ENCODE measurements at places on chromosomes 12 and 14.

DNA sequence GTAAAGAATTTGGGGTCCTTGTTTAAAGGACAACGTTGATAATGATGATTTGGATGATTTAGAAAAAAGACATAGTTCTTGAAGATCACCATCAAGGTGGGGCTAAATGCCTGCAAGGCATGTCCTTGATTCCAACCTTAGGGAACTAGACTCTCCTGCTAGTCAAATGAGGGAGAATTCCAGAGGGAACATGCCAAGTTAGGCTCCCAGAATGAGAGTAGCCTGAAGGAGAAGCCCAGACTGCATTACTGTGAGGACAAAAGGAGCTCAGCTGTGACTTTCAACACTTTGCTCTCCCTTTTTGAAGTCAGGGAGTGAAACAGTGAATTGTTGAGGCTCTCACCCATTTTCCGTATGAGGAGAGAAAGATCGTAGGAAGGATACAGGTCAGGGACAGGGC, 95.2 kb upstream of the TBX3 start:
- DNase-seq = no peak

DNA sequence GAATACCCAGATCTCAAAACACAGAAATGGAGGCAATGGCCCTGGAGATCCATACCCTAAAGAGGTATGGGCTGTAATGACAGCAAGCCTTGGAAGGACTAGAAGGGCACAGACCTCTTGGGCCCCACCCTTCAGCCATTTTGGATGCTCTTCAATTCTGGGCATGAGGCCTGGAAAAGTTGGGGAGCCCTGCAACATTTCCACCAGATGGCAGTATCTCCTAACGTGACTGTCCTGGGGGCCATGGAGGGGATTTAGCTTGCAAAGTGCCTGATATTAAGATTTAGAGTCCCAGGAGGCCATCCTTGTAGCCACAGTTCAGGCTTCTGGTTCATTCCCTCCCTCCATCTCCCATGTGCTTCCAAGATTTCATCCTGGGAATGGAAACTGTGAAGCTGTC, 30.2 kb downstream of the KCNA5 start:
- DNase-seq = no peak

GRCh38 chr14:50116966-50117365, 594 bp upstream of the VCPKMT start:
- peak; percentile 5 for DNase-seq

DNA sequence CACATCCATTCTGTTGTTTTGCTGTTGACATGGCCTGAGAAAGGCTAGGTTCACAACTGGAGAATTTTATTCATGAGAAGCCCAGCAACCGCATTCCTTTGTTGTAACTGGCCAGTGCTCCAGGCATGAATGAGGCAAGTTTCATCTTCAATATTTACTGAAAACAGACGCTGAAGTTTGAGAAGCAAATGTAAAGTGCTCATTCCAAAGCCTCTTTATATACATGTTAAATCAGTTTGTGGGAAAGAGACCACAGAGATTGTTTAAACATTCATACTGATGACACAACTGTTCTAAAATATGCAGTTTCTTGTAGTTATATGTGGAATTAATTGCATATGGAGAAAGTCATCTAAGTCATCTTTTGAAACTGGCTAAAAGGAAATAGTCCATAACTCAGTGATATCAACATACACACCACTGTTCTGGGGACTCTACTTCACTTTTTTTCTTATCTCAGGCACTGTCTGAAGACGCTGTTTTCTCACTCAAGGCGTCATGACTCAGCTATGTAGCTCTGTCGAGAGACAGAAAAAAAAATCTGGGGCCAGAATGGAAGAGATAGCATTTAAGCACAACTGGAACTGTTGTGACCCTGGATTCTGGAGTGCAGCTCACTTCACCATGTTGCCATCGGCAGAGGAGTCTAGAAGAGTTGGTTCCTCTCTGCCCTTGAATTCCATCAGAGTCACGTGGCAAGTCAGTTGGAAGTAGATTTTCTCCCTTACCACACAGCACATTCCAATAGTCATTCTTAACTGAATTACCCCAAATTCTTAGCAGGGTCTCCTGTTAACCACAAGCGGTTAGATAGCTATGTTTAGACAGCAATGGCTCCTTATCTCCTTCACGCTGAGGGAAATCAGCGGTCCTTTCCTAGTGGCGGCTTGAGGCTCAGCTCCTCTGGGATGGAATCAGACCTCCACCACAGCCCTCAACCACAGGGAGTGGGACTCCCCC, 258.4 kb upstream of the HMGA2 start:
- DNase-seq = no peak

DNA sequence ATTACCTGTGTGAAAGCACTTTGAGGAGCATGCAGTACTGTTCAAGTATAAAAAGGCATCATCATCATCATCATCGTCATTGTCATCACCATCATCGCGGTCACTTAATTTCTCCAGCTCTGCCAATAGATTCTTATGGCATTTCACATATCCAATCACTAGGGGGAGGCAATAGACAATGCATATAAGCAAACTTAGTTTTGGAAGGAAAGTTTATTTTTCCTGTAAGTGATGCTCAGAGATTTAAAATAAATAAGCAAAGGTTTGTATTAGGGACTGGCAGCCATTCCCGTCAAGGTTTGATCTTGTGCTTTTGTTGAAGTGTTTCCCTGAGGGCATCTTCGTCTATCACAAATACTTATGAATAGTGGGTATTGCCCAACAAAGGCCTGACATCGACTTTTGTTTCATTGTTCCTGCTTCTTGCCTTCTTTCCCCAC, 127.4 kb downstream of the KTN1 start:
- no peak for DNase-seq

- no peak for DNase-seq
Measured at GRCh38 chr12:19527866-19528265, 88.6 kb downstream of the AEBP2 start.

DNA sequence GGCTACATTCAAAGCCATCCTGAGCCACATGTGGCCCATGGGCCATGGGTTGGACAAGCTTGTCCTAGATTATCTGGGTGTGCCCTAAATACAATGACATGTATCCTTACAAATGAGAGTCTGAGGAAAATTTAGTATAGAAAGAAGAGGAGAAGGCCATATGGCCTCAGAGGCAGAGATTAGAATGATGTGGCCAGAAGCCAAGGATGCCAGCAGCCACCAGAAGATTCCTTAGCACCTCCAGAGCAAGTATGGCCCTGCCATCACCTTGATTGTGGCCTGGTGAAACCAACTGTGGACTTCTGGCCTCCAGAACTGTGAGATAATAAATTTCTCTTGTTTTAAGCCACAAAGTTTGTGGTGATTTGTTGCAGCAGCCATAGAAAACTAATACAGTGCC, 436.9 kb downstream of the RGS6 start:
- DNase-seq = no peak

DNA sequence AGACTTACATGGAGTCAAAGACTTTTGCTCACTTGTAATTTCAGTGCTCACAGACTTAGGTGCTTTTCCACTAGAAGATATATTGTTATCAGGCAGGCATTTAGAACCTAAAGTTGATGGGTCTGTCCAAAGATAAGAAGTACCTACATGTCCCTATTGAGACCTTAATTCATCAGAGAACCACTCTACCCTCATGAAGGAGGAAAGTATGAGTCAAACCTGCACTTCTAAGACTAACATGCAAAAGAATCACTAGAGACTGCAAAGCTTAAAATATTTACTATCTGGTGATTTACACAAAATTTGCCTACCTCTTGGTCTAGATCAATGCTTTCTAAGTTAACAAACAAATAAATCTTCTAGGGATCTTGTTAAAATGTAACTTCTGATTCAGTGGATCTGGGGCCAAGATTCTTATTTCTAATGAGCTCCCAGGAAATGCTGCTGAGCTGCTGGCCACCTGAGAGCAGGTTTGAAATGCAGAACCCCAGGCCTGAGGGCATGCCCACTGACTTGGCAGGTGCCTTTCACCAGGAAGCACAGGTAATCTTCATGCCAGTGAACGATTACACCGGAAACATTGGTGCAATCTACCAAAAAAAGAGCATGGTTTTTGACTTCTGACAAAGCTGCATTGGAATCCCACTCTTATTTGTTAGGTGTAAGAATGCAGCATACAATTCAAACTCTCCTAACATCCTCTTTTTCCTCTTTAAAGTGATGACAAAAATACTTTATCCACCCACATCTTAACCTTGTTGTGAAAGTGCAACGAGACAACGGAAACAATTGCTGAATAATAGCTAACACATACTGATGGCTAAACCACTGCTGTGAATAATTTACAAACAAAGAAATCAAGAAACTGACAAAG, 214.2 kb downstream of the ADAMTS20 start:
- no peak for DNase-seq

DNA sequence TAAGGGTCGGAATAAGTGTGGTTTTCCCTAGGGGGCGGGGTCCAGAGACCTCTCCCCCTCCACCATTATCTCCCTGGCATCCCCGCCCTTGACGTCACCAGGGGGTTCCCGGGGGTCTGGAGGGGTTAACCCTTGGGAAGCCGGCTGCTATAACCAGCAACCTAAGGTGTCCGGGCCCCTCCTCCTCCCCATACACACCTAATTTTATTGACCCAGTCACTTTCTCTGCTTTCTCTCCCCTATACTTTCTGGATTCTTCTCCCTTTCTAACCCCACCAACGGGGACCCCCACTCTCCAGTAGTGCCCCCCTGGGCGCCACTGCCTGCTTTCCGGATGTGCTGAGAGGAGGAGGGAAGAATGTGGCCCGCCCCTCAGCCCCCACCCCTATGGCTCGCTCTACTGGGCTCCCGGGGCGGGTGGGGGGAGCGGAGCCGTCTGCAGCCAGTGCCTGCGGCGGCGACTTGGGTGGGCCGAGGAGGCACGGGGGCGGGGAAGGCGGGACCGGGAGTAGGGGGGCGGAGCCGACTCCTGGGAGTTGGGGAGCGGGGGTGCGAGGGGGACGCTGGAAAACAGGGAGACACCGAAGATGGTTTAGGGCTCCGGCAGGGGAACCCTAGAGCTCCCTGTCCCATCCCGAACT, 1.8 kb downstream of the GLI1 start:
- DNase-seq = peak; percentile 89

DNA sequence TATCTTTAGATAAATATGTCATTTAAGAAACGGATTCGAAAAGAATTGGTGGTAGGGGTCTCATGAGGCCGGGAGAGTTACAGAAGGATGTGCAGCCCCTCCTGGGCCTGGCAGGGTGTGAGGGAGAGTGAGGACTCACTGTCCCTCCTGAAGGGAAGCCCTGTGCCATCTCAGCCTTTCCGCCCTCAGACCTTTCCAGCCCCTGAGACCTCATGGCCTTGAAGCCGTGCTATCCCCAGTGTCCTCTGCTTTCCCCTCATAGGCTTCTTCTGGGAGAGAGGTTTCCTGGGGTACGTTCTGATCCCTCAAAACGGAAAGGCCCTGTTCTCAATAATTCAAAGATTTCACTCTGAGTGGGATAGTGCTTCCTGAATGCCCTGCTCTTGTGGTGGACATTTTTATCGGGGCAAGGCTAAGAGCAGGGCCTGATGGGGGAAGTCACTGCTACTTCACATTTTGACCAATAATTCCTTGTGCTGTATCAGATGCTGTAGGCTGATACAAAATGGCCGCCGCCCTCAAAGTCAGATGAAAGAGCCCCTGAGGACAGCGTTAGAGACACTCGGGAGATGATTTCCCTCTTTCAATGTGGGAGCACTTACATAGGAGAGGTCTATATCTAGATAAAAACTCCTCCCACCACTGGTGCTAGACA, 1.3 kb downstream of the CD4 start:
- no peak for DNase-seq

- no peak for DNase-seq
Measured at GRCh38 chr12:11987901-11988300, 82.8 kb upstream of the BCL2L14 start.

DNA sequence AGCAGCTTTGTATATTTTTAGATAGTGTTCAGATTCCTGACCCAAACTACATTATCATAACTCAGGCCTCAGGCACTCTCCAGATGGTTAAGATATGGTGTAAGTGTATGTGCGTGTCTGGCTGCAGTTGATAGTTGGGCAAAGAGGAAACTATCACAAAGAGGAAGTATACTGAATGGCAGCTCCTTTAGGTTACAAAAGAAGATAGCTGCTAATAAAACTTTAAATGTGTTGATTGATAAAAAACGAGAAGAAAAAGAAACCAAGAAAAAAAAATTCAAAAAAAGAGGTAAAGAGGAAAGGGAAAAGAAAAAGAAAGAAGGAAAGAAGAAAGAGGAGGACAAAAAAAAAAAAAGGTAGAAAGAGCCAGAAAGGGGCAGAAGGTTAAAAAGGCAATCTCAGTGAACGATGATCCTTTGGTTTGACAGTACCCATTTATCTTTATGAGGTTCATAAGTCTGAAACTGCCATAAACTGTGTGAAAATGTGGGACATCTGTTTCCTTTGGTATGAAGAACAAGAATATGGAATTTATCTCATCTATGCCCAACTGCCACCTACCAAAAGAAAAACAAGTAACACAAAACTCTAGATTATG, 42.2 kb downstream of the TAOK3 start:
- peak; percentile 27 for DNase-seq

DNA sequence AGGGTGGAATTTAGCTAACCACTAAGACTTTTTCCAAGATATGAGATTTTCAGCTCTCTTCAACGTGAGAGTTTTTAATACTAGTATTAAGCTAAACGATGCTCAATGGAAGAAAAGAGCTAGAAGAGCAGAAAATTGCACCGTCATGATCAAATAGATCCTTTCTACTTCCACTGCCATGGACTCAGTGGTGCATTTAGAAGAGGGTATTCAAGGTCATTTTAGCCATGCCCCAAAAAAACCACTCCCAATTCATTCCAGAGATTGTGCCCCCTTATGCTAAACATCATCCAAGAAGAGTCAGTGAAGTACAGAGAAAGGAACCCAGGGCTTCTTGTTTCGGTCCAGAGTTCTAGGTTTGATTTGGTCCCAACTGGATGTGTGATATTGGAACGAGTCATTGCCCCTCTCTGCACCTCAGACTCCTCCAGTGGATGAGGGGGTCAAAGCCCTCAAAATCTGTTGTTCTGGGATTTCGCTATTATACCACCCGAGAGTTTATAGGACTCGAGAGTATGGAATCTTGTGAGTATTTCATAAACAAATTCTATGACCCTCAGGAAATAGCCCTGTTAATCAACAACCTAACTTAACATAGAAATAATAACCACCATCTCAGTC, 55.2 kb downstream of the DAD1 start:
- no peak for DNase-seq

DNA sequence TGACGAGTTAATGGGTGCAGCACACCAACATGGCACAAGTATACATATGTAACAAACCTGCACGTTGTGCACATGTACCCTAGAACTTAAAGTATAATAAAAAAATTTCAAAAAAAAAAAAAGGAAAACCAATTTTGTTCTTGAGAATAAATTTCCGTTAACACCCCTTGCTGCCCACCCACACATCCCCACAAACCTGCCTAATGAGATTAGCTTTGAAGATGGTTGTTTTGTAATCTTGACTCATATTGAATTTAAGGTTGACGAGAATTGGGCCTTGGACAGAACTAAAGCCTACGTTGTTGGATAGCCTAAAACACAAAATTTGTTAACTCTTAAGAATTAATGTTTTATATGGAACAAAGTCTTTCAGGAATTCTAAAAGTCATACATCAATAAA, 52.9 kb downstream of the SYT1 start:
- no peak for DNase-seq

- DNase-seq = no peak
Measured at GRCh38 chr12:77218278-77218677, 152.9 kb upstream of the E2F7 start.
